Renal cortex interstitium (tissue), 15 donors: ENCODE measurements at places on chromosomes 1 and 21. TPM values are rescaled to one million over a fixed set of nuclear protein-coding genes. Genes with fewer than 3 reads are reported as not detected.

PLPP3 gene
- polyA plus RNA-seq, result 123 TPM

OR2G6 gene
- not detected for polyA plus RNA-seq

PLEKHG5 gene
- polyA plus RNA-seq, result 12.8 TPM

URB2 gene
- polyA plus RNA-seq, result 7.9 TPM

EPHB2 gene
- 11.8 TPM for polyA plus RNA-seq

STUM gene
- 1.1 TPM for polyA plus RNA-seq
